ENCODE measurements at places on chromosomes 4 and X.

DNA sequence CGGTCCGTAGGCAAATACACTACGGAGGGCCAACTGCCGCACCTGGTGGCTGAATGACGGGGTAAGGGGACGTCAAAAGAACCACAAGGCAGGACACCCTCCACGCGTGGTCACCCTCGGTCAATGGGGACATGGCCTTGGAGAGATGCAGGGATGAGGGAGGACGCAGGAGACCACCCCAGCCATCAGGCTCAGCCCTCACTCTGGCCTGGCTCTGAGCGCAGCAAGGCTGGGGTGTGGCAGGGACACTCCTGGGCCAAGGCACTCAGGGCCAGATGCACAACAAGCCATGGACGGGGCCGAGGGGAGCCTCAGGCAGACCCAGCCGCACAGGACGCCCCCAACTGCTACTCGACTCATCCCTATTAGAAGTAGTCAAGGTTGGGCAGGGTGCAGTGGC lies 36.5 kb downstream of the GAK start:
- no peak for DNase-seq

- DNase-seq = no peak
Measured at GRCh38 chr4:138595731-138596460, 353.7 kb upstream of the SLC7A11 start.

GRCh38 chr4:20075248-20075871 lies 176.3 kb upstream of the SLIT2 start:
- no peak for DNase-seq

DNA sequence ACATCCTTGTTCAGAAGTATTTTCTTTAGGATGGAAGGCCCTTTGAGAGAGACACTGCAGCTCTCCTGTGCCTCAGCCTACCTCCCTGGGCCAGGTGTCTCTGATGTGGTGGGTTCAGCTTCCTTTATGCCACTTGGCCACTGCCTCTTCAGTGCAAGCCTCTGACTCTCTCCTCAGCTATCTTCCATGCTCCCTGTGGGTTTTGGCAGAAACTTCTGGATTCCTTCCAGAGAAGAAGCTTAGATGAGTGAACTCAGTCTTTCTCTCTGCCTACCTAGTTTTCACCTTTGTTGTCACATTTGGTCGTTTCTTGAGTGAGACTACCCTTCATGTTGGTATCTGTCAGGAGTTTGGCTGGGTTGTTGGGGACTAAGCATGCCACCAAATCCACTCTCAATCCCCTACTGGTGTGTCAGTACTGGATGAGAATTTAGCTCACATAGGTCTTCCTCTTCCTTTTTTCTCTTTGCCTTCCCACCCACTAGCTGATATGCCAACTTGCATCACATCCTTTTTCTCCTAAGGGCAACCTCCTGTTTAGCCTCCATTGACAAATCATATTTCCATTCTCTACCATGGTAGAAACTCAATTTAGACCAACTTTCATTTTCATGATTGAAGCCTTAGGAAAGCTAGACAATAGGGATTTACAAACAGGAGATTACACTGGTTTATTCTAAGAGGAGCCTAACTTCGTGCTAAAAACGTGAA lies 32.0 kb downstream of the IL15 start:
- no peak for DNase-seq

- DNase-seq = no peak
Measured at GRCh38 chr4:77798385-77798784, 20.8 kb downstream of the CNOT6L start.
